ENCODE measurements at places on chromosomes 5 and 9.

DNA sequence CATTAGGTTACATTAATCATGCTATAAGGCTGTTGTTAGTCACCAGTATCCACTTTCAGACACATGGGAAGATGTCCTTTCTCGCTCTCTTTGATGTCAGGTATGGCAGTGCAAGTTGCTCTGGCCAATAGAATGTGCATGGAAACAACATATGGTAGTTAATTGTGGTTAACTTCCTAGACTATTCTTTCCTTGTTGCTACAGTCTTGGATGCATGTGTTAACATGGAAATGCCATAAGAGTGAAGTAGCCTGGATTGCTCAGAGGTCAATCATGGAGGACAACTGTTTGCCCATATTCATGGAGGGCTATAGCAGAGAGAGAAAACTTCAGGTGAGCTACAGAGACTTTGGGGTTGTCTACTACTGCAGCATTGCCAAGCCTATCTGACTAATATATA is 245.8 kb upstream of the GAS1 start:
- DNase-seq: no peak

DNA sequence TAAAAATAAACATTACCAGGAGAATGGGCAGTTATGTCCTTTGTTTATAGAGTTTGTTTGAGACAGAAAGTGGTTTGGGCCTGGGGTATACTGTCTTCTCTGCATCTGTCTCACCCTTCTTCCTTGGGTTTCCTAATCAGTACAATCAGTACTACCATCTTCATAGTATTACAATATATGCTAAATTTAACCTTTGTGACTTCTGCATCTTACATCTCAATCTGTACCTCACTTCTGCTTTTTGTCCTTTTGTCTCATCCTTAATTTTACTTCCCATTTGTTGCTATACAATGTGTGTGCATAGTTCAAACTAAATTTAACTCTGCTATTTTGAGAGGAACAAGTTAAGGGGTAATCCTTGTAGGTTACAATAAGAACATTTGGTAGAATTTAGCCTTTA is 19.6 kb downstream of the FBXO38 start:
- DNase-seq: no peak

- no peak for DNase-seq
Measured at GRCh38 chr9:133141833-133142595, 21.0 kb upstream of the RALGDS start.

- DNase-seq: no peak
Measured at GRCh38 chr9:106419829-106420228, 443.1 kb upstream of the ZNF462 start.

GRCh38 chr5:97501286-97501964 is 318.4 kb upstream of the RIOK2 start:
- DNase-seq: no peak

- peak; percentile 37 for DNase-seq
Measured at GRCh38 chr5:37839407-37840052, at the start of gene GDNF. Gene GDNF (minus strand): TSS chr5:37840041. CDS start chr5:37834796, 5,245 bp downstream.

- DNase-seq: no peak
Measured at GRCh38 chr9:136546697-136547501, 1.1 kb upstream of the NOTCH1 start.

DNA sequence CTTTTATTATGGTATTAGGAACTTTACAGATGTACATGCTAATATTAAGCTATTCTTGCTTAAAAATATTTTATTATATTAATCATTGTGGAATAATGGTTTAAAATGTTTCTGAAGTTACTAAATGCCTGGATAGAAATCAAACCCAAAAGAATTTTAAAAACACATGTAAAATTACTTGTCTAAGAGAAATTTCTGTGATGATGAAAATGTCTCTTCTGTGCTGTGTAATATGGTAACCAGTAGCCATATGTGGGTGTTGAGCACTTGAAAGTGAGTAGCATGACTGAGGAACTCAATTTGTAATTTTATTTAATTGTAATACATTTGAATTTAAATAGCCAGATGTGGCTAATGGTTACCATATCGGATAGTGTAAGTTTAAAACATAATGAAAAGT is 66.7 kb upstream of the HSPB3 start:
- no peak for DNase-seq

GRCh38 chr9:135340726-135341475 is 138.7 kb upstream of the PPP1R26 start:
- no peak for DNase-seq

DNA sequence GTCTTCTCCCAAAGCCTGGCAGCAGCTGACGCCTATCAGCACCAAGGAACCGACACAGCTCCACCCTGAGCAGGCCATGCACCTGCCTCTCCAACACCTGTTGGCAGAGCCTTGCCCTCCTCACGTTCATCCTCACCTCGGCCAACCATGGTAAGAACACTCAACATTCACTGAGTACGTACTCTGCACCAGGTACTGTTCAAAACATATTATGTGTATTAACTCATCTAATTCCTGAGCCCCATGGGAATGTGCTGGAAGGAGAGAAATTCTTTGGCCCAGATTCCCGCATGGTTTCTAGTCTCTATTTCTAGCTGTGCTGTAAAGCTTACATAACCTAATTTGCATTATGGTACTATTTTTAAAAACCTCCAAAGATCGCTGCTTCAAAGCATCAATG is 86.1 kb downstream of the GPR21 start:
- DNase-seq: no peak

GRCh38 chr5:149166591-149167100 is 25.4 kb downstream of the ABLIM3 start:
- DNase-seq: no peak

GRCh38 chr5:156427315-156427714 is 100.4 kb downstream of the SGCD start:
- DNase-seq: no peak

- no peak for DNase-seq
Measured at GRCh38 chr5:43294226-43294625, 19.0 kb downstream of the HMGCS1 start.

DNA sequence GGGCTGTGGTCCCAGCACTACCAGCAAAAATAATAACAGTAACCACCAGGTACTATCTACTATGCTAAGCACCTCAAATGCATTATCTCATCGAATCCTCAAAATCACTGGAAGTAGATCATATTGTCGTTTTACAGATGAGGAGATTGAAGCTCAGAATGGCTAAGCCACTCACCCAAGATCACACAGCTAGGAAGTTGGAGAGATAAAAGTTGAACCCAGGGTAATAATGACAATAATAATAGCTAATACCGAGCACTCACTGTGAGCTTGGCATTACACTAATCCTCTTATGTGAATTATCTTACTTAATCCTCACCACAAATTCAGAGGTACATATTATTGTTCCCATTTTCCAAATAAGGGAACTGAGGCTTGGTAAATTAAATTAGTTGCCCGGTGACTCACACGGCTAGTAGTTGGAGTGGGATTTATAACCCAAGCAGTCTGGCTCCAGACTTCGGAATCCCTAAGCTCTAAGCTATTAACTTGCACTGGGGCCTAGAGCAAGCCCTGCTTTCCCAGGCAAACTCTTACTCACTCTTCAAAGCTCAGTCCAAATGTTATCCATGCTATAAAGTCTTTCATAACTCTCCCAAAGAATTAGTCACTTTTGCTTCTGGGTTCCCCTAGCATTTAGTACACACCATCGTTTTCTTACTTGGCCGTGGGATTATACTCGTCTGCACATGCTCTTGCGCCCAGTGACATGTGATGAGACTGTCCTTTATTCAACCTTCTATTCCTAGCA is 3.8 kb downstream of the ARSI start:
- peak; percentile 98 for DNase-seq

- DNase-seq: no peak
Measured at GRCh38 chr9:17509151-17509550, 69.7 kb upstream of the SH3GL2 start.

GRCh38 chr9:28758341-28758740 is 1185.1 kb upstream of the C9orf72 start:
- no peak for DNase-seq

GRCh38 chr5:64773533-64773932 is 4.8 kb downstream of the CWC27 start:
- no peak for DNase-seq

DNA sequence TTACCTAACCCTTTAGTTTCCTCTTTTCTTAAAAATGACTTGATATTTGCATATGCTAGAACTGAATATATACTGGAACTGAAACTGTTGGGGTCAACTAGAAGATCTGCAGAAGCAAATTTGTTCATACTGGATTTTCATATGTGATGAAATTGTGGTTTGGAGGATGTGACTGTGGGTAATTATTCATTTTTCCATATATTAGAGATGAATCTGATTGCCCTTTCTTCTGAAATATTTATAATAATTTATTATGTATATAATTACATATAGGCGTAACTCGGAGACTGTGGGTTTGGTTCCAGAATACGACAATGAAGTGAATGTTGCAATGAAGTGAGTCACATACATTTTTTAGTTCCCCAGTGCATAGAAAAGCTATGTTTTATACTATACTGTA is 149.1 kb downstream of the ATP10B start:
- DNase-seq: no peak

GRCh38 chr5:113061846-113062780 is 85.5 kb downstream of the DCP2 start:
- peak; percentile 32 for DNase-seq

GRCh38 chr9:104094534-104095015 is 466 bp downstream of the SMC2 start:
- DNase-seq: no peak

GRCh38 chr5:135877570-135878155 is 18.0 kb downstream of the IL9 start:
- DNase-seq: no peak

- no peak for DNase-seq
Measured at GRCh38 chr9:26311463-26311995, 581.1 kb downstream of the CAAP1 start.

DNA sequence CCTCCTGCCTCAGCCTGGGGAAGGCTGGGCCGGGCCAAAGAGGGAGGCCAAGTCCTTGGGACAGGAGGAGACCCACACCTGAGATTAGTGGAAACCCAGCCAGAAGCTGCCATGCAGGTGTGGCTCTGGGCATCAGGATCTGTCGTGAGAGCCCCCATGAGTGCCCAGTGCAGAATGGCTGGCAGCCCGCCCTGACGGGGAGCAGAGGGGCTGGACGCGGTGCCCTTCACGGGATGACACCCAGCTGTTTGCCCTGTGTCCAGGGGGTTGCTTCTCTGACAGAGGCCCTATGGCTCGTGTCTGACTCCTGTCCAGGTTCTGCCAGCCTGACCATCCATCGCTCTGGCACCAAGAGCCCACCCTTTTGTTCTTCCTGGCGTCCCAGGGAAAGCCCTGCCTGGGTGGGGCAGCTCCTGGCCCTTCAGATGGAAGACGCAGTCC is 8.5 kb downstream of the DIPK1B start:
- DNase-seq: no peak

DNA sequence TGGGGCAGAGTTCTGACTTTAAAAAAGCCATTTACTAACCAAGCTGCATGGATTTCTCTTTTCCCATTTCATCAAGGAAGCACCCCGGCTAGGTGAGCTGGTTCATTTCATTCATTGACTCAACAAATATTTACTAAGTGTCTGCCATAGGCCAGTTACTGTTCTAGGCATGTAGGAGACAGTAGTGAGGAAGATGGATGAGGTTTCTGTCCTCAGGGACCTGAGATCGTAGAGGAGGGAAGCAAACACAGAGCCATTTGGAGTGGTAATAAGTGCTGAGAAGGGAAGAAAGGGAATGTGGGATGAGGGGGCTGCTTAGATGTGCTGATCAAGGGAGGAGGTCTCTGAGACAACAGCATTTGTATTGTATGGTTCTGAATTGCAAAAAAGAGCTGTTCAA is 120.4 kb downstream of the C9orf152 start:
- DNase-seq: no peak

DNA sequence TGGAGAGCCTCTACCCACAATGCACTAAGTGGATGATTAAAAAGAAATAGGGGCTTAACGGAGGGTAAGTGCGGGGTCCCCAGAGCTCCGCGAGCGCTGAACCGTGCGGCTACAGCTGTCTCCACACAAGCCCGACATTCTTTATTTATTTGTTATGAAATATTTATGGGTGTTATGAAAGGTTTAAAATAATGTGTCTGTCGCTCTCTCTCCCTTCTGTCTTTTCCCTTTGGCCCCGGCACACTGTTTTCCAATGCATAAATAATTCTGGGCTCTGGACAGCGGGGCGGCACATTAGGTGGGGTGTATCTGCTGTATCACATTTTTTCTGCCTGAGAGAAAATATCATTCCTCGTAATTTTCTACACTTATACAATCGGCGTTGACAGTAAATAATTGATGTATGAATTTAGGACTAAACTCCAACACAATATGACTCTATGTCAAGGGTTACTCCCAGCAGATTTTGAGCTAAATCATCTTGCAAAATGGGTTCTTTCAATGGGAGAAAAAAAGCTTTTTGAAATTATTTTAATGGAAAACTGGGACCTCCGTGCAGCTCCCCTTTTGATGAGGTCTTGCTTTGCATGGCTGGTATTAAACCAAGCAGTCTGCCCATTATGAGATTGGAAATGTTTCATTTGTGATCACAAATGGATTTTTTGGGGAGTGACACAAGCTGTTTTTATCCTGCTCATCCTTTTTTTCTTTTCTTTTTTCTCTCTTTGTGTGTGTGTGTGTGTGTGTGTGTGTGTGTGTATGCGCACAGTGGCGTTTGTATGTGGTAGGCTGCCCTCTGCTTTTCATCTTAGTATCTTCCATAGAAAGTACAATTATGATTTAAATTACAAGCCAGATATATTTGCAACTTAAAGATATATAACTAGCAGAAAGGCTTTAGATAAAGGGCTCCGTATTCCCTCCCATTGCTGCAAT is 370.6 kb upstream of the IRX4 start:
- no peak for DNase-seq

DNA sequence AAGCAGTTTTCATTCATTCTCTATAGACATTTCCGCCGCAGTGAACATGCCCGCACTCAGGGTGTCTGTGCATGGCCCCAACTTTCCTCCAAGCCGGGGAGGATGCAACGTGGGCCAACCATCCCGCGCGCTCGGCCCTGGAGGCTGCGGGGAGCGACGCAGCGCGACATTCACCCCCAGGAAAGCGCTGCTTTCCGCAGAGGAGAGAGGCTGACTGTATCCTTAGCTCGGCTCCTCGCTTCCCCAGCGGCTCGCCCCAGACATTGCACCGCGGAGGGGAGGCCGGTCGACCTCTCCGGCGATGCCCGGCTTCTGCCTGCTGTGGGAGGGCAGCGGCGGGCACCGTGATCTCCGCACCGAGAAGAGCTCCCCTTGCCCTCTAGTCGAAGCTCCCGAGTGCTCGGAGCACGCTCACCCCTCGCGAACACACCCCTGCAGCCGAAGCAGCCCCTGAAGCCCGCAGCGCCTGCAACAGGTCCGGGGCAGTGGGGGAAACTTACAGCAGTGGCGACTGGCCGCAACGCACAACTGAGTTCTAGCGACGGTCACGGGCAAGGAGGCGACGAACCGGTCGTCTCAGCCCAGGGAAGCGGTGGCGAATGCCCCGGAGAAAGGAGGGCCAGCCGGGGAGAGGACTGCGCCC is 600 bp downstream of the ENC1 start:
- no peak for DNase-seq
